ENCODE measurements at places on chromosomes 1 and 21.

- no peaks in the 10 kb centered on the region for H3K36me3 ChIP-seq
- peak; percentile 34 for DNase-seq
- no peak overlapping the region for H3K27ac ChIP-seq
- H3K4me1 ChIP-seq, result peaks cover 64% of the 10 kb centered on the region
- H3K27me3 ChIP-seq, result no peaks in the 10 kb centered on the region
Measured at GRCh38 chr1:25616987-25617624, 515 bp downstream of the MAN1C1 start.

DNA sequence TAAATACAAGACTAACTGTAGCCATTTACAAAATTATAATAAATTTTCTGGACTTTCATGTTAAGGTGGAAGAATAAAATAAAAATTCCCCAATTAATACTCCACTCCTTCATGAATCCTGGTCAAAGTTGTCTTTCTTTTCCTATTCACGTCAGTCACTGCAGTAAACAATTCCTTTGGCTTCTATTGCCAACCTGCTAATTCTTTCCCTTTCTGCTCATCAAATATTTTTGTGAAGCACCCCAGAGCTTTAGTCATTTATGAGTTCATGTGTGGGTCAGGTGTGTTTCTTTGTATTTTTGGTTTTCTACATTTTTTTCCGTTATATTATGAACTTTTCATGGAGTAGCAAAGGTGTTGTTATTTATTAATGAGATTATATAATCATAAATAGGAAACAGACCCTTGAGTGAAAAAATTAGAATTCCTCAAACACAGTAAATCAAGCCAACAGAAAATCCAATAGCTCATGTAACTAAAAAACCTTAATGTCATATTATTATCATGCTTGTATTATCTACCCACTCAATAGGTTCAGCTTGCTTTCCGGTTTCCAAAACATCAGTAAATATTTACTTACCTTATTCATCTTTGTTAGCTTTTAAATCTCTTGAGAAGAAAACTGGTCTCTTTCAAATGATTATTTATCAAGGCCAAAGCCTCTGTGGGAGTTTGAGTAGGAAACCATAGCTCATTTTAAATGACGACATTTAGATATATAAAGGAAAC is 29.6 kb upstream of the PLA2G4A start:
- no peak overlapping the region for H3K27ac ChIP-seq
- DNase-seq, result no peak
- no peaks in the 10 kb centered on the region for H3K4me1 ChIP-seq
- no peak overlapping the region for H3K4me3 ChIP-seq

GRCh38 chr21:35470522-35470921 is 421.4 kb upstream of the RUNX1 start:
- no peaks in the 10 kb centered on the region for H3K36me3 ChIP-seq
- H3K27me3 ChIP-seq, result no peaks in the 10 kb centered on the region
- no peak overlapping the region for H3K4me3 ChIP-seq
- H3K4me1 ChIP-seq, result no peaks in the 10 kb centered on the region

- peak overlapping the region; percentile 96 for H3K27ac ChIP-seq
- DNase-seq, result no peak
- H3K4me3 ChIP-seq, result peak overlapping the region; percentile 15
- H3K27me3 ChIP-seq, result no peaks in the 10 kb centered on the region
- peaks cover 96% of the 10 kb centered on the region for H3K4me1 ChIP-seq
- H3K36me3 ChIP-seq, result peaks cover 30% of the 10 kb centered on the region
Measured at GRCh38 chr1:24915816-24916602, 14.1 kb downstream of the RUNX3 start.

DNA sequence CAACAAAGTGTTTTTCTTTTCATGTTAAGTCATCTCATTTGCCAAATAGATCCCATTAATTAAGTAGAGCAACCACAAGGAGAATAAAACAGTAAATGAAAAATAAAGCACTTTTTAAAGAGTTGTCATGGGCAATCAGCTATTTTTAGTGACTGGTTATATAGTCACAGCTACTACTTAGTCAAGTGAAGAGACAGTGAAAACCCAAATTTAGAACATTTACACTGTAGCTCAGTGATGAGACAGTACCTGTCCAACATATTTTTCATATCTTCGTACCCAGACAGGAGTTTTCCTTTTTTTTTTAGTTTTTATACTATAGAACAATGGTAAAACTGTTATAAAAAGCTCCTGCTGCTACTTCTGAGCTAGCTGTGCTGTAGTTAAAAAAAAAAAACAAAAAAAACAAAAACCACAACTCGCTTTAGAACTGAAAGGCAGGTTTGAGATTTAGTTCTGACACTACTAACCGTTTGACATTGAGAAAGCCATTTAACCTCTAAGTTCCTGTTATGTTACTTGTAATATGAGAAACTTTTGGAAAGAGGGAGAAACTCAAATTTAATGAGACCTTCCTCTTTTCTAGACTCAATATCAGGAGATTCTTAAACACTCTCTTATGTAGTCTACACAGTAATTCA is 777.5 kb downstream of the ADGRL2 start:
- DNase-seq, result no peak
- H3K4me3 ChIP-seq, result no peak overlapping the region
- no peaks in the 10 kb centered on the region for H3K27me3 ChIP-seq
- H3K27ac ChIP-seq, result no peak overlapping the region
